A549 (cell line): ENCODE measurements at places on chromosomes 6 and 20.

DNA sequence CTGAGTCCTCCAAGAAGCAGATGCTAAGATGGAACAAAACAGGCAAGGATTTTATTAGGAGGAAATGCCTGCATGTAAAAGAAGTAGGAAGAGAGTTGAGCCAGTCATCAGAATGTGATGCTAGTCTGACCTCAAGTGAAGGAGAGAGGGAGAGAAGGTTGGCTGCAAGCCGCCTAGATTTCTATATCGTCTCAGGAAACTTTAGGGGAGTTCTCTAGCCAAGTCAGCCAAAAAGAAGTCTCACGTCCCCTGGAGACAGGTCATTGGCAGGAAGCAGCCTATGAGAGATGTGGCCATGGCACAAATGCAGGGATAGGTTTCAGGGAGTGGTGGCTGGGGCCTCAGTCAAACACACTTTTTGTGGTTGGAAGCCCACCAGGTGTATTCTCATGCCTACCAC is 378.0 kb downstream of the CD109 start:
- no peak for DNase-seq

GRCh38 chr6:119067091-119067490 is 11.4 kb downstream of the FAM184A start:
- DNase-seq, result no peak

- no peak for DNase-seq
These were observed 25.4 kb upstream of the MRGBP start for GRCh38 chr20:62770916-62771315.

DNA sequence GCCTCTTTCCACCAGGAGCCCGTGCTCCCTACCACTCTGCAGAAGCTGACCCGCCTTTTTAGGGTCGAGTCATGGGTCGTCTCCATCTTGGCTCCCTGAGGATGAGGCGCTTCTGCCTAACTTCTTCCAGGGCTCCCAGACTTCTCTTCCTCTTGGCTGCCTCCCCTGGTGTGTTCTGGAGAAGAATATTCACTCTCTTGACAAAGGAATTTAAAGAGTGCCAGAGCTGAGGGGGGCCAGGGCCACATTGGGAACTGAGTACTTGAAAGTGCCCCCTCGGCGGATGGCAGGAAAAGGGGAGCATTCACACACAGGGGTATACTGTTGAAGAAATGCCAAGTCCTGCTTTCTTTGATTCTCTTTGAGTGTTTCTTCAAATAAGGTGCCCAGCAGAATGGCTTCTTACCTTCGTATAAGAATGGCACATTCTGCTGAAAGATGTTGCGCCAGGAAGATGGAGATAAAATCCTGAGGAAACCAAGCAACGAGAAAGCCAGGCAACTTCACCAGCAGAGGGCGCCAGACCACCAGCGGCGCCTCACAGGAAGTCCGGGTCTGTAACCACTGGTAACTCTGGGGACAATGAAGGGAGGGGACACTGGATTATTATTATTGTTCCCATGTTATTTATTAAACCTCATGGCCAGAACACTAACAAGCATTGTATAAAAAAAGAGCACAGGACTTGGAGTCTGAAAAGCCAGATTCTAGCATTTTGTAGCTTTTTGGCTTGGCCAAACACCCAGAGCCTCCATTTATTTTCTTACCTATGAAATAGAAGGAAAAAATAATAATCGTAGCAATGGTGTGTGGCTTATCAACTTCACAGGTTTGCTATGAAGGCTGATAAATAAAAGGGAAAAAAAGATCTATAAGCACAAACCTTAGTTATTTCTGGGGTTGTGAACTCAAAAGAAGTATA is 176.7 kb downstream of the HACE1 start:
- DNase-seq, result peak; percentile 66

DNA sequence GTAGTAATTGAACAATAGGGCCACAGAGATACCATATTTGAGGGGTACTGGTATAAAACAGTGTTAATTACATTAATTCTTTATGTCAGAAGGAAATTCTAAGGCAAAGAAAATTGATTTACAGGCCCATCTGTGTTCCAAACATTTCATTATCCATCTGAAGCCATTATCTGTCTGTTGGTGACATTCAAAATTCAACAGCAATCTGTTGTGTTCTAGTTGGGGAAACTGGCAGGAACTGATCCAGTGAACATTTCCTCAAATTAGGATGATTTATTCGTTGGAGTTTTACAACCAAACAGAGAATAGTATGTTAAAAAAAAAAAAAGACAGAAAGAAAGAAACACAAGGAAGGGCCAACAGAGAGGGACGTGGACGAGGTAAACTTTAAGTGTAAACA is 30.1 kb downstream of the HEBP2 start:
- DNase-seq, result no peak
